ENCODE measurements at places on chromosomes 6 and 20.

DNA sequence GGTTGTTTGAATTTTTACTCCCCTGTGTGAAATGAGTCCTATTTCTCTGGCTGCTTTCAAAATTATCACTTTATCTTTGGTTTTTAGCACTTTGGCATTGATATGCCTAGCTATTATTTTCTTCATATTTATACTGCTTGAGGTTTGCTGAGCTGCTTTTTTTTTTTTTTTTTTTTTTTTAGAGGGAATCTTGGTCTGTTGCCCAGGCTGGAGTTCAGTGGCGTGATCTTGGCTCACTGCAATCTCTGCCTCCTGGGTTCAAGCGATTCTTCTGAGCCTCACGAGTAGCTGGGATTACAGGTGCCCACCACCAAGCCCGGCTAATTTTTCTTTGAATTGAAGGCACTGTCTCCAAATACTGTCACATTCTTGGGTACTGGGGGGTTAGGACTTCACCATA lies 40.6 kb downstream of the STXBP5 start:
- DNase-seq: no peak

GRCh38 chr6:132456700-132457143 lies 55.4 kb upstream of the MOXD1 start:
- DNase-seq: no peak

- DNase-seq: no peak
Measured at GRCh38 chr6:85135376-85136094, 314.3 kb upstream of the NT5E start.

DNA sequence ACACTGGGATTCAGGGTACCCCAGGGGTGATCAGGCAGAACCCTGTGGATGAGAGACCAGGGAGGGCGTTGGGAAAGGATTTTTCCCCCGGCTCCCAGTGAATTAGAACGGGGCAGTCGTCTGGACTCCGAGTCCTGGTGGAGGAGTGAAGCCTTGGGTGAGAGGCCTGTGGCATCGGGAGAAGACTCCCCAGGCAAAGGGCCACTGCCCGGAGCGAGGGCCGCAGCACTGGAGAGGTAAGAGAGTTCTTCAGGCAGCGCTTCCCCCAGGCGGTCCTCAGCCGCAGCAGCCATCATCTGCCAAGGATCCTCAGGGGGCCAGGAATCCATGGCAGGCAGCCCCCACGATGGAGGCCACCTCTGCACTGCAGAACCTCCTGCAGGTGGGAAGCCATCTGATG lies 663 bp downstream of the C6orf15 start:
- DNase-seq: no peak

- DNase-seq: no peak
Measured at GRCh38 chr6:775863-776262, 82.9 kb upstream of the EXOC2 start.

DNA sequence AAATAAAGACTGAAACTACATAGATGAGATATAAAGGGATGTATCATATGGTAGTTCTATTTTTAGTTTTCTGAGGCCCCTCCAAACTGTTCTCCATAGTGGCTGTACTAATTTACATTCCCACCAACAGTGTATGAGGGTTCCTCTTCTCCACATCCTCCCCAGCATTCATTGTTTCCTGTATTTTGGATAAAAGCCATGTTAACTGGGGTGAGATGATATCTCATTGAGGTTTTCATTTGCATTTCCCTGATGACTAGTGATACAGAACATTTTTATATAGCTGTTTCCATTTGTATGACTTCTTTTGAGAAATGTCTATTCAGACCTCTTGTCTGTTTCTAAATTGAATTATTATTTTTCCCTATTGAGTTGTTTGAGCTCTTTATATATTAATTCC lies 229.3 kb downstream of the RFPL4B start:
- DNase-seq: no peak

- DNase-seq: no peak
Measured at GRCh38 chr6:168367285-168367751, 47.7 kb upstream of the DACT2 start.

DNA sequence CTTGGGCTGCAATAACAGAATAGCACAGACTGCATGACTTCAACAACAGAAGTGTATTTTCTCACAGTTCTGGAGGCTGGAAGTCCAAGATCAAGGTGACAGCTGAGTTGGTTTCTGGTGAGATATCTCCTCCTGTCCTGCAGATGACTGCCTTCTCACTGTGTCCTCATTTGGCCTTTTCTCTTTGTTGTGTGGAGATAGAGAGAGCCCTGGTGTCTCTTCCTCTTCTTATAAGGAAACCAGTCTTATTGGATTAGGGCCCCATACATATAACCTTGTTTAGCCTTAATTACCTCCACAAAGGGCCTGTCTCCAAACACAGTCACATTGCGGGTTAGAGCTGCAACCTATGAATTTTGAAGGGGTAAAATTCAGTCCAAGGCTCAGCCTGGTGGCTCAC lies 57.0 kb upstream of the BMP6 start:
- no peak for DNase-seq

DNA sequence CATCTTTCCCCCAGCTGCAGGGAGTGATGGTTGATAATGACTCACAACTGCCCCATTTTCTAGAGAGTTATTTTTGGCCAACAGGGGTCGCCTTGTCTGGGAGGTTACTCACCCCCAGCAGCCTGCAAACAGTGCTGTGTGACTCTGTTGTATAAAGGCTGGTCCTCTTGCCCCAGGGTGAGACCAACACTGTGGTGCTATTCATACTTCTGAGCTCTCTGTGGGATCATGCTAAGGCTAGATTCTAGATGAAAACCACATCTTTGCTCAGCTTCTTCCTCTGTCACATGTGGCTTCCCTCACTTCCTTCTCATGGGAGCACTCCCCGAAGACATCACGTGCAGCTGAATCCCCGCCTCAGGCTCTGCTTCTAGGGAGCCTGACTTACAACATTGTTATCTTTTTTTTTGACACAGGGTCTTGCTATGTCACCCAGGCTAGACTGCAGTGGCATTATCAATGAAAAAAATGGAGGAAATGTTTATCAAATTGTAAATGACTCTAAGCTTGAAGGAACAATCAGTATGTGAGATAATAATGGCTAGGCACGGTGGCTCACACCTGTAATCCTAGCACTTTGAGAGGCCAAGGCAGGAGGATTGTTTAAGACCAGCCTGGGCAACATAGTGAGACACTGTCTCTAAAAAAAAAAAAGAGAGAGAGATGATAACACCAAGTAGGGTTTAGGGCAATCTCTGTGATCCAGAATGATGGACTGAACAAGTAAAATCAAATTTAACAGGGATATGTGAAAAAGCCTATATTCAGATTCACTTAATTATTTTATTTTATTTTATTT lies 55.7 kb upstream of the SLC23A2 start:
- peak; percentile 82 for DNase-seq

- no peak for DNase-seq
Measured at GRCh38 chr6:107491760-107492660, 2.1 kb downstream of the SOBP start.

DNA sequence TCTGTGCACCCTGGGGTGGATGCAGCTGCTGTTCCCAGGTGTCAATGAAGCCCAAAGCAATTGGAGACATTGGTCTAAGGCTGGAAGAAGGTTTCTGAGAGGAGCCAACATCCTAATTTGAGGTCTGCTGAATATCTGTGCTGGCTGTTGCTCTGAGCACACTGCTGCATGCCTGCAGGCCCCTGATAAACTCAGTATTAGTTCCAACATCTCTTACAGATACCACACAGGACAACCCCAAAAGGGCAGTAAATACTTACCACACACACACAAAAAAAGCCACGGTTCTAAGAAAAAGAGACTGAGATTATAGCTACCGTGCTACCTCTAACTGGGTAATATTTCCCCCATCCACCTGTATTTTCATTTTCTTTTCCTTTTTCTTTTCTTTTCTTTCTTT lies 164.3 kb upstream of the SOX4 start:
- DNase-seq: no peak

DNA sequence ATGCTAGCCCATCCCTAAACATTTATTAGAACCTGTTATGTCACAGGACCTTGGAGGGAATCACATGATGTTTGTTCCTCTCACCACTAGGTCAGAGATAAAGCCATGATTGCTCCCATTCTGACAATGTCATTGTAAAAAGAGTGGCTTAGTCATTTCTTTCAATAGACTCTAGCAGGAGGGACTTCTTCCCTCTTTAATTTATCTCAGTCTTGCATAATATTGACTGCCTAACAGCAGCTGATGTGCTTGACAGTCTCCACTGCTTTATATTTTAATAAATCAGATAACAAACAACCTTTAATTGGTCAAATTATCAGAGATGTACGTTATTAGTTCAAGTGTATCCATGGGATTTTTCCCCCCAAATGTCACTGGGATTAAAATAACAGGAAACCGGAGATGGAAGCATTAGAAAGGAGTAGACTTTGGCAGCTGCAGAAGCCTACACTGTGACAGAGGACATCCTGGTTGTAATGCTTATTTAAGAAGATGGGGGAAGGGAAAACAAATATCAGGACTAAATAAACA lies 39.6 kb downstream of the LAMA4 start:
- no peak for DNase-seq

- DNase-seq: no peak
Measured at GRCh38 chr6:130779658-130780033, 47.6 kb upstream of the SMLR1 start.

DNA sequence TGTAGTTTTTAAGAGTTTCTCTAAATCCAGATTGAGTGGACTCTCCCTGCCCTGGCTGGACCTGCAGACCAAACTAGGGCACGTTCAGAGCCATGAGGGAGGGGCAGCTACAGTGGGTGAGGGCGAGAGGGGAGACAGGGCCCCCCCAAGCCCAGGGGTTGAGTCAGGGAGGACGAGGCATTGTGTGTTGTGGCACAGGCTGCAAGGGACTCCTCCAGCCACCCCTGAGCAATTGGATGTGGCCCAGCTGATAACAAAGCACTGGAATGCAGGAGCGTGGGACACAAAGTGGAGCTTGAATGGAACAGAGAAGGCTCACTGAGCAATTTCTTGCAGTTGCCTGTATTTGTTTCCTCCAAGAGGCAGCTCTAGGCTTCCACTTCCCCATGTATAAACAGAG lies 43.5 kb upstream of the MYL9 start:
- no peak for DNase-seq

Data from activated CD4-positive, alpha-beta T cell treated with anti-CD3 and anti-CD28 coated beads for 4 hours (primary cell).